Transverse colon (tissue), 4 donors: ENCODE measurements at places on chromosomes 3 and 15. TPM values are rescaled to one million over a fixed set of nuclear protein-coding genes. Genes with fewer than 3 reads are reported as not detected.

DNA sequence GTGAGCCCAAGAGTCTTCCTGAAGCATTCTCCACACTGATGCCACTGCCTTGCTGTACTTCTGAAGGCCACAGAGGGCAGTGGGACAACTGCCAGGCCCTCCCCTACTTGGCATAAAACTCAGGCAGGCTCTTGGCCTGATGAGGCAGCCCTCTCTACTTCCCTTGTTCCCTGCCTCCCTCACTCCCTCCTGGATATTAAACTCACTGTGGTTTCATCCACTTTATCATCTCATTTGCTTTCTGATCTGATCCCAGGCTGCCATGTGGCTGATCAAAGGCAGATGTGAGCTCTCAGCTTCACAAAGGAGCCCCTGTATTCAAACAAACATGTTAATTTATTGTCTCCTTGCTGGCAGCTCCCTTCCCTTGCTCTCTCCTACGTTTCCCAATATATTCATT is 533.5 kb downstream of the IGSF11 start:
- DNase-seq = peak; percentile 60

Gene DPH3
- total RNA-seq = 11.6 TPM

DNA sequence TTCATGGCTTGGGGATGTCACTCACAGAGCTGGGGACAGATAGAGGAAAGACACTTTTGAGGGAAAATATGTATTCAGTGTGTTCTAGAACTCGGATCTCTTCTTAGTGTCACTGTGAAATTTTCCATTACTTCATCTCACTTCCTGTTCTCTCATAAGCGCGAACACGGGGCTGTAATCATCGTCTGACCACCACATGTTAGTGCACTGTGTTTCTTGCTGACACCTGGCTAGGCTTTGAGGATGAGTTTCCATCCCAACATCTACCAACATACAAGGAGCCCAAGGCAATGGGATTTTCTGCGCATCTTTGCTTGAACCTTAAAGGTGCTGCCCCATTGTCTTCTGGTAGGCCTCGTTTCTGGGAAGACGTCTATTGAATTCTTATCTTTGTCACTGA is 84.0 kb downstream of the LIPC start:
- no peak for DNase-seq

DNA sequence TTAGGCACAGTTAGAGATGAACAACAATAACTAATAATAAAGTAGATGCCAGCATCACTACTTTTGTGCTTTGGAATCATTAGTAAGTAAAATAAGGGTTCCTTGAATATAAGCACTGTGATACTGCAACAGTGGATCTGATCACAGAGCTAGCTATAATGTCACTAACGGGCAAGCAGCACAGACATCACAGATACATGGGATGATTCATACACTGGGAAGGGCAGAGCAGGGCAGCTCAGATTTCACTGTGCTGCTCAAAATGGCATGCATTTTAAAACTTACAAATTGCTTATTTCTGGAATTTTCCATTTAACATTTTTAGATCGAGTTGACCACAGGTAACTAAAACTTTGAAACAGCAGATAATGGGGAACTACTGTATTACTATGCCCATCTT is 476.6 kb downstream of the FHIT start:
- DNase-seq = no peak

Gene TRIM59
- 10.9 TPM for total RNA-seq

Gene CLSTN2
- 1.8 TPM for total RNA-seq

DNA sequence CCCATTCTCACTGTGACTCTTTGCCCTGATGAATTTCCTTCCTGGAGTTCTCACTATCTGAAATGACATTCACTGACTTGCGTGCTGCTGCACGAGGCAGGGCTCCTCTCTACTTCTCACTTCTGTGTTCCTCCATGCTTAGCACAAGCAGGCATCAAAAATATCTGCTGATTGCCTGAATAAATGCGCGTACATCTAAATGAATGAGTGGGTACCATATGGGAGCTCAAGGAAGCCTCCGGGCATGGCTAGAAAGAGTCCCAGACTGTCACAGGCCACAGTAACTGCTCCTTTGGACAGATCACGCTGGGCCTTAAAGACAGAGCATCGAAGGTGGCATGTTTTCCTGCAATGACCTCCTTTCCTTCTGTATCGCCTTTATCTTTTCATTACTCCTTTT is 31.6 kb downstream of the HCN4 start:
- DNase-seq = no peak

Gene B3GALNT1
- 1.3 TPM for total RNA-seq

Gene SLC24A5
- not detected for total RNA-seq

Gene FBXO40
- total RNA-seq = not detected

DNA sequence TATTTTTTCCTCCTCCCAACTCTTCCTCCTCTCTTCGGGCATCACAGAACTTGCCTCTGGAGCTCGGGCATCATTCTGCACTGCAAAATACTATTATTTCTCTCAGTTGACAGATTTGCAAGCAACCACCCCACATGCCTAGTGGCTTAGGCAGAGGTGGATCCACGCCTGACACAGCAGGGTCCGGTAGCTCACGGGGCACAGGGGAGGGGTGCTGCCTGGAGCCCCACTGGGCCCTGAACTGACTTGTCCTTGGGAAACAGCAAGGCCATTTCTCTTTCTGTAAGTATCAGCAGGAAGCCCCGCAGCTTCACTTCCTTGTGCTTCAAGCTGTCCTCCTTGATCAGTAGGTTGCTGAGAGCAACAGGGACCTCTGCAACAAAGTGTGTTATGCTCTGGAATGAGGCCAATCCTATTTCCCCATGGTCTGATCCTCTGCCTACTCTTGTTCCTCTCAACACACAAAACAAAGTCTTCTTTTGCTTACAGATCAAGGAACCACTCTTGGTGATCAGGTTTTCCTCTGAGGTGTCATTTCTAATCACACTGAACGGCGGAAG is 69.1 kb downstream of the FAM174B start:
- no peak for DNase-seq

Gene ACVR2B
- 7.6 TPM for total RNA-seq

DNA sequence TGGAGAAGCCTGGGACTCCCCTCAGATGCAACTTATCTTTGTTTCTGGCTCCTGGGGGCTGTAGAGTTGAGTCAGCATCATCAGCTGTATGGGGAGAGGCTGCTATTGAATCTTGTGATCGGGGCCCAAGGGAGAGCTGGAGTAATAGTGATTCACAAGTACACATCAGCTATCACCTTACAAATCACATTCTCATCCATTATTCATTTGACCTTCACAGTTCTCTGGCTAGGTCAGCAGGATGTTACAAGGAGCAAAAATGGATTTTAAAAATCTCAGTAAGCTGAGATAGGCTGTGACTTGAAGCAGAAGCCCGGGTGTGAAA is 175.0 kb downstream of the OPA1 start:
- DNase-seq = no peak

Gene HIGD2B
- total RNA-seq = not detected

DNA sequence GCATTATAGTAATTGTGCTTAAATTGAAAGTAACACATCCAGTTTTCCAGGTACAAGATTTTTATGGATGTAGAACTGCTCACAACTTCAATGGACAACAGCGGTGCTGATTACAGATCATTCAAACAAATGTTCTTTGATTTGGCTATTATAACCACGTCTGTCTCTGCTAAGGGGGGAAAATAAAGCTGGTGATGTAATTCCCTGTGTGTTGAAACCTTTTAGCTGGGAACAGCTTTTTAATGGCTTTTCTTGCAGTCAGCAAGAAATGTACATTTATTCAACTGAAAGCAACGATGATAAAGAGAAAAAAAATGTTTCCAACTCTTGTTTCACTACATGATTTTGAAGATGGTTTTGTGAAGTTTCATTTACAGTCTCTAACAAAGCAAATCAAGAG is 431.9 kb upstream of the AGTR1 start:
- DNase-seq = no peak

- no peak for DNase-seq
These were observed 71.3 kb upstream of the MBNL1 start for GRCh38 chr3:152197451-152197850.

DNA sequence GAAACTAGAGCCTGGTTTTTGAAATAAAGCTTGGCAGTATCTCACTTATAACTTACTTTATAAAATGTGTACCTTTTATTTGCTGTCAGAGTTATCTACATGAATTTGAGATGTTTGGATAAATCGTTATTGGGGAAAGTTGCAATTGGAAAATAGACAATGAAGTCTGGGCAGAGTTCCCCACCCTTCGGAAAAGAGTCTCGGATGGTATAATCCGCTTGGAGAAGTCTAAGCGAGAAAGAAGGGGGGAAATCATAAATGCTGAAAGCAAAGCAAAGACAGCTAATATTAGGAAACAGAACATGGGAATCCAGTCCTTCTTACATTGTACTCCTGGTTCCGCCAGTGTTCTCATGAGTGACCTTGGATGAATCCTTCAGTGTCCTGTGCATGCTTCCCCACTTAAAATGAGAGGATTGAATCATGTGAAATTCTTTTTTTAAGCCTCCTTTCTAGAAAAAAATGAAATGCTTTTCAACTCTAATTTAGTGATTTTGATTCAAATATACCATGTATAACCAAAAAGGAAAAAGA is 162.4 kb downstream of the ATG7 start:
- DNase-seq = no peak
